ENCODE measurements at places on chromosomes 7 and 10.
A peak's percentile ranks its signal among the peaks of the same experiment; 100 is the strongest.

DNA sequence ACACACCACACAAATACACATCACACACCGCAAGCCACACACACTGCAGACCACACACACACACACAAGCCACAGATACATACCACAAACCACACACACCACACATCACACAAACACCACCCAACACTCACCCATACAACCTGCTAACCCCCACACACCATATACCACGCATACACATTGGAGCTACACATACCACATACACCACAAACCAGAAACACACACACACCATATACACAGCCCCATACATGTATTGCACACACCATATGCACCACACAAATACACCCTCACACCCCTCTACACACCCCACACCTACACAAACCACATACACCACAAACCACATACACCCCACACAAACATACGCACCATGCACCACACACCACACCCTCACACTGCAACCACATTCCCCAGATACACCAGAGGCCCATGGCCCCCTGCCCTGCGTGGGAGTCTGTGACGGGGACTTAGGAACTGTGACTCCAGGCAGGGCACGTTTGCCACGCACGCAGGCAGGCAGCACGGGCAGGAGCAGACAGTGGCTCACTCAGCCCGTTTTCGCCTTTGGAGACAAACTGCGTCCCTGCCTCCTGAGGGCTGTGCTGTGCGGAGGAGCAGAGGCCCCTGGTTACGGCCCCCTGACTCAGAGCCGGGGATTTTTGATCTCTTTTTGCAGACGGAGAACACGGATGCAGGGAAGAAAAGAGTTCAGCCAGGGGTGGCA lies 52.6 kb downstream of the TMEM209 start:
- peak; percentile 52 for DNase-seq

- no peak for DNase-seq
These were observed 13.4 kb downstream of the NUDT1 start for GRCh38 chr7:2255145-2256139.

GRCh38 chr7:128076196-128076795 lies 45.1 kb upstream of the LRRC4 start:
- no peak for DNase-seq

DNA sequence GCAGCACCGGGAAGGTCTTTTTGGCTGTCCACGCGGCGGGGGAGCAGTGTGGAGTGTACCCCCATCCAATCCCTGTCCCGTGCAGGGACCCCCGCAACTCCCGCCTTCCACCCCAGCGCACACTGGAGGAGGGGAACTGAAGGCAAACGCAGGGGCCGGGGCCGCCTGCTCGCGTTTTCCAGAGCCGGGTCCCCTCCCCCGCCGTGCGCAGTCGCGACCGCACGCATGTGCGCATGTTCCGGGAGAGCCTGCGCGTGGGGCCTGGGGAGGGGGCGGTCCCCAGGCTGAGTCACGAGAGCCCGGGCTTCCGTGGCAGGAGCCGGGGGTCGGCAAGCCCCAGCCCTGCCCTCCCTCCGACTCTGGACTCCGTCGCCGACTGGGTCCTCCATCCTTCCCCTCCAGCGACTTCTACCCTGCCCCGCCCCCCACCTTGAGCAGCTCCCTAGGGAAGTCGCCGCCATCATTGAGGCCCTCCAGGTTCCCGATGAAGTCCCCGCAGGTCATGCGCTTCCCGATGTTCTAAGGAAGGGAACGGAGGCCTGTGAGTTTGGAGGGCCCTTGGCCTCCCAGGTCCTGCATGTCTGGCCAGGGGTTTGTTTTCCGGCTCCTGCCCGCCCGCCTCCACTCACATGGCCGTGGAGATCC lies 8.0 kb downstream of the PSD start:
- peak; percentile 42 for DNase-seq

DNA sequence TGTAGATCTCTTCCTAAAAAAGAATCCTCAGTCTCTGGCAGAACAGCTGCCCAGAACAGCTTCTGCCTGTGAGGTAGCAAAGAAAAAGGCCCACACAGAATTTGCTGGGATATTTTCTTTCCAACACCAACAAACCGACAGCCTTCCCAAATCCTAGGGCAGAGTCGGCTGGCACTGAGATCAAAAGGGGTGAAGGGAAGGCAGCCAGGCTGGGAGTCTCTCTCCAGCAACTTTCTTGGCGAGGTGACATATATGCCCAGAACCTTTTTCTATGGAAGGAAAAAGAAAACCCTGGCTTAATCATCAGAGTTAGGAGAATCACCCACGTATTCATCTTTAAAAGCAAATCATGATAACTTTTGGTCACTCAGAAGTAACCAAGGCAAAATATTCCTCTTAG lies 279.6 kb downstream of the DNAJB6 start:
- DNase-seq, result no peak

DNA sequence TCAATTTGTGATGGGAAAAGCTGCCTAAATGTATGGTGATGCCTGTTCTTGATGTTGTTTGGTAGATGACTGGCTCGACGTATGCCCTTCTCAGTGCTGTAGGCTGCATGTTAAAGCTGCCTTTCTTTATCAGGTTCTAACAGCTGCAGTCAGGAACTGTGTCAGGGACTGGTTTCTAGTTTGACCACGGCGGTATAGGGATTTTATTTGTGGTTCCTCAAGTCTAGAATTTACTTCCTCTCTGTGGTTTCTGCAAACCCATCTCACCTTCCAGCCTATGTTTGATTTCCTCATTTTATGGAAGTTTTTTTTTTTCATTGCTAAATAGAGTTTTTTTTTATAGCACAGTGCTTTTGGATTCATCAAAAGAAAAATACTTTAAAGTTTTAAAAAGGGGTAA lies 26.5 kb downstream of the LMTK2 start:
- peak; percentile 14 for DNase-seq

DNA sequence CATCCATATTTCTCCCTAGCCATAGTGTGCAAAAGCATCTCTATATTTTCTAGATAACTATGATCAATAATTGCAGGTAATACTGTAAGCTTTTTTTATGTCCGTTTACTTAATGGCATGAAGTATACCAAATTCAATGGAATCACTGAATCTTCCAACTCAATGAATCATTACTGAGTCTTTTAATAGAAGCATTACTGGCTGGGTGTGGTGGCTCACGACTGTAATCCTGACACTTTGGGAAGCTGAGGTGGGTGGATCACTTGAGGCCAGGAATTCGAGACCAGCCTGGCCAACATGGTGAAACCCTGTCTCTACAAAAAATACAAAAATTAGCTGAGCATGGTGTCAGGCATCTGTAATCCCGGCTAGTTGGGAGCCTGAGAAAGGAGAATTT lies 372.5 kb downstream of the BMPER start:
- no peak for DNase-seq

- no peak for DNase-seq
These were observed 43.9 kb downstream of the HIP1 start for GRCh38 chr7:75694638-75695399.

GRCh38 chr7:51312951-51313737 lies 3.5 kb downstream of the COBL start:
- no peak for DNase-seq

GRCh38 chr10:22750131-22750530 lies 35.8 kb upstream of the PIP4K2A start:
- no peak for DNase-seq

DNA sequence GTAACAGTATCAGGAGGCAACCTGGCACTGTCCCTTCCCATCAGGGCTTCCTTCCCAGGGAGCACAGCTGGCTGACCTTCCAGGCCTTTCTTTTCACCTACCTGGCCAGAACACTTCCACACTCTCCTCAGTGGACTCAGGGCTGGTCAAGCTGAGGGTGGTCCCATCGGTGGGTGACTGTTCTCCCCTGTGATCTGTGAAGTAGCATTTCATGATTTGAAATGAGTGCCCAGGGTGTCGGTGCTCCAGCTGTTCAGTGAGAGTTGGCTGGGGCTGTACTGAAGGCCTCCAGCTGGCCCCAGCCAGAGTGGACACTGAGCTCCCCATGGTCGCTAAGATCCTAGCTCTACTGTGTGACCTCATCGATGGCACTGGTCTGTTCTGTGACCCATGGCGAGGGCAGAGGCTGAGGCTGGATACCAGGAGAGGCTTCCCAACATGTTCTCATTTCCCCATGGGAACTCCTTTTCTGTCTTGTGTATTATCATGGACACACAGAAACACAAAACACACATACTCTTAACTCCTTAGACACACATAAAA lies at the start of gene FAM170B:
Gene FAM170B (minus strand): TSS at position 316 of the 543 bp plus-strand sequence. CDS start 103 bp downstream, at position 213.
- no peak for DNase-seq

DNA sequence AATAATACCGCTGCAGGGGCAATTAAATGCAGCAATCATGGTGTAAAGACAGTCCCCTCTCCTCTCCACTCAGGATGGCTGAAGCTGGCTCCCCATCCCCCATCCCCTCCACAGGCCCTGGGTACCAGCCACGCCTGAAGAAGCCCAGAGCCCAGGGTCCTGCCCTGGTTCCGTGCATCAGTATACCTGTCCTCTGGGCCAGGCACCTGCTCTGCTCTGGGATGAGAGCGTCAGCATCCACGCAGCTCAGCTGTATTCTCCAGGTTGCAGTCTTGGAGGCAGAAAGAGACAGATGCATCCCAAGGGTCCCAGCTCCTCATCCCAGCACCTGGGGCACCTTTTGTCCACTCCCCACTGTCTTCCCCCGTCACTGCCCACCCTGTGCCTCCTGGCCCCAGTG lies 233.8 kb downstream of the TCERG1L start:
- DNase-seq, result no peak

DNA sequence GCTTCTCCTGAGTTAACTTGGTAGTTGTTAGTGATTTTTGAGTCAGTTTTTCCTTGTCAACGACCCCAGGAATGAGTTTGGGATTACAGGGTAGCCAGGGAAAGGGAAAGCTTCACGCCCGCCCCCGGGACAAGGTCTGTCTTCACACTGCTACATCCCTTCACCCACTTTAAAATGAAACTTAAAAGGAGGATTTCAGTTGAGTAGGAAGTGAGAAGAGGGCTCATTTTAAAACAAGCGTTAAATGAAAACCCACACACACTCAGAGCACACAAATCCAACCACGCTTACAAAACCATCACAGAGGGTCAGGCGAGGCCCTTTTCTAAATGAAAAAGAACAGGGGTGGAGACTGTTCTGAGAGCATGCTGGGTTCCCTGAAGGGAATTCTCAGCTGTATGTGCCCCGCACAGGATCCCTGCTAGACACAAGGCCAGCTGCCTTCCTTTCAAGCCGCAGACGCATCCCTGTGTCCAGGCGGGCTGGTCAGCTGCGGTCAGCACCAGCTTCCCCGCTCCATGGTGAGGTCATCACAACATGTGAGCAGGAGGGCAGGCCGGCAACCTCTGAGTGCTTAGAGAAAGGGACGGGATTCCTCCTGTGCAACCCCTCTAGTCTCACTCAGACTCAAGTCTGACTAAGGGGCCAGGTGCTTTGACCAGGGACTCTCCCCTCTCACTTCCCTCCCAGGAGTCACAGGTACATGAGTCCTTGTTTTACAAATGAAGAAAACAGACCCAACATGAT lies 111.8 kb downstream of the EGFR start:
- DNase-seq, result peak; percentile 49

DNA sequence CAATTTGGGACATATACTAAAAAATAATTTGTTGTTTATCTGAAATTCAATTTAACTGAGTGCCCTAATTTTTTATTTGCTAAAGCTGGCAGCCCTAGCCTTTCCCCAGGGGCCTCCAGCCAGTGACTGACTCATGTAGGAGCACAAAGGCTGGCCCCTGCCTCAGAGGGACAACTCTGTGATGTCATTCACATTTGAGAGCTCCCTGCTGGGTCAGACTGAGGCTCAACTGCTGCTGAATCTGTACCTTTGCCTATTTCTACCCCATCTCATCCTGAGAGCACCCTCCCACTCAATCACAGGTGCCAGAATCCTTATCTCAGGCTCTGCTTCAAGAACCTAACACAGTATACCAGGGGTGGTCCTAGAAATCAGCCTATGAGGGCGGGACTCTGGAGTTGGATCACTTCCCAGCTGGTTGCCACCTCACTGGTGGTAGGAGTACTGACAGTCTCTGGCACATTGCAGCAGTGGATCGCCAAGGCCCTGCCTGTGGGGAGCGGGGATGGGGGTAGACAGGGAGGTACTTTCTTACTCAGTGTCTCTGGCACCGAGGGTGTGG lies 11.6 kb downstream of the GCK start:
- no peak for DNase-seq
